ENCODE measurements at places on chromosomes 13 and 19.

GRCh38 chr19:16677055-16677454 lies 16.1 kb downstream of the TMEM38A start:
- no peak for DNase-seq

- no peak for DNase-seq
These were observed 40.8 kb downstream of the UNC13A start for GRCh38 chr19:17647071-17648020.

- DNase-seq, result no peak
These were observed 40.8 kb downstream of the SERPINE3 start for GRCh38 chr13:51380269-51380668.

DNA sequence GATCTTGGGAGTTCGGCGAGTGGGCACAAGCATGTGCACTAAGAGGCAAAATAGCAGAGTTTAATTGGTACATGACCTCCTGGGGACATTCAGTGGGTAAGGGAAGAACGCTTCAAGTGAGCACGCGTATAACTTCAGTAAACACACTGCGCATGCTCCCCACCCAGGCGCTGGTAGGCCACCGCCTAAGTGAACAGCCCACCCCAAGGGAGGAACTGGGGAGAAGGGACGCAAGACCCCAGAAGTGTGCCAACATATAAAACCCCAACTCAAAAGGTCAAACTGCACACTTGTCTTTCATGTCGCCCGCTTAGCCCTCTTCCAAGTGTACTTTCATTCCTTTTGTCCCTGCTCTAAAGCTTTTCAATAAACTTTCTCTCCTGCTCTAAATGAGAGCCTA lies 10.5 kb upstream of the NTN5 start:
- no peak for DNase-seq

GRCh38 chr19:367963-368629 lies 23.5 kb upstream of the MIER2 start:
- DNase-seq, result no peak

DNA sequence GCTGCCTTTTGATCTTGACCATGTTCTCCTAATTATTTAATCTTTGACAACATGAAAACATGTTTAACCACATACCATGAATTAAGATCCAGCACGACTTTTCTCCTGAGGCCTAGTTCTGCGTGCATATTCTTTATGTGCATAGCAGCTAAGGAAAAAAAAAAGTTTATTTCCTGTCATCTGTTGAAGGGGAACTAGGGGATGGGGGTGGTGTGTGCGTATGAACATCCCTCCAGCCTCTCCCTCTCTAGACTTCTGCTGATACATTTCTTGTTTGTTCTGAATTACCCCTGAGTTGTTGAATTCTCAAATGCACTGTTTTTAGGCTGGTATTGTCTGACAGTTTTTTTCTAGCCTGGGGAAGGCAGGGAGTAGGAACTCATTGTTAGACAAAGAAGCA lies 543.3 kb downstream of the FGF9 start:
- DNase-seq, result no peak

GRCh38 chr19:911197-912033 lies 1.6 kb downstream of the R3HDM4 start:
- no peak for DNase-seq

DNA sequence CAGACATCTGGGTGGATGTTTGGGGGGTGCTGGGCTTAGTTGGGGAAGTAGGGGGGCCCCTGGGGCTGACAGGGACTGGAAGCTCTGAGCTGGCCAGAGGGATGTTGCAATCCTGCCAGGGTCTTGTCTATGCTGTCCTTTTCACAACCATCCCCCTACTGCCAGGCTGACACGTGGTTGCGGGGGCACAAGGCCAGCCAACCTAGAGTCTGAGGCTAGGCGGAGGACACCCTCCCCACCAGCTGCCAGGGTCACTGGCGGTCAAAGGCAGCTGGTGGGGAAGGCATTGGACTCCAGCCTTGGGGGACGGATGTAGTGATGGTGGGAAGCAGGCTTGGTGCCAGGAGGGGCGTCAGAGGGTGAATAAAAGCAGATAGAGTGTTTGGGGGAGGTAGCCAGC lies 1.6 kb upstream of the APOC1 start:
- DNase-seq, result no peak

GRCh38 chr13:102227741-102228140 lies 174.1 kb downstream of the FGF14 start:
- no peak for DNase-seq

- no peak for DNase-seq
These were observed 760.4 kb upstream of the PCDH20 start for GRCh38 chr13:62176051-62176450.

DNA sequence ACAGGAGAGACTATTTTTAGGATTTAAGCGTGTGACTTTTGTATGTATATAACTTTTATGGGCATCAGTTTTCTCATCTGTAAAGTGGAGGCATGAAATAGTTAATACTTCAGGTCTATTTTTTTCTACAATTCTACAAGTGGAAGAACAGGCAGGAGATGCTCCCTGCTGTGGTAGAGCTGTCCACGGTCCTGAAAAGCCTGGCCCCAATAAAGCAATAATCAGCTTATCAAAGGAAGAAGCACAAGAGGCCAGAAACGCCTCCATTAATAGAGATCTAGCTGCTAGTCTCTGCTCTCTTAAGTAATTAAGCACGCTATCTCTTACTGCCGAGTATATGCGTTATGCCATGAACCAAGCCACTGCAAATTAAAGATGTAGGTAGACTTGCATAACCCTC lies 28.0 kb upstream of the WASF3 start:
- peak; percentile 45 for DNase-seq

GRCh38 chr13:46996316-46997030 lies 99.6 kb upstream of the HTR2A start:
- no peak for DNase-seq

- DNase-seq, result peak; percentile 24
These were observed 119.3 kb downstream of the COL4A1 start for GRCh38 chr13:110187641-110188161.
